HCT116 (cell line): ENCODE measurements at places on chromosomes 2 and 18.
A peak's percentile ranks its signal among the peaks of the same experiment; 100 is the strongest.

GRCh38 chr2:29044459-29044858, 29.9 kb downstream of the PCARE start:
- DNase-seq = no peak

DNA sequence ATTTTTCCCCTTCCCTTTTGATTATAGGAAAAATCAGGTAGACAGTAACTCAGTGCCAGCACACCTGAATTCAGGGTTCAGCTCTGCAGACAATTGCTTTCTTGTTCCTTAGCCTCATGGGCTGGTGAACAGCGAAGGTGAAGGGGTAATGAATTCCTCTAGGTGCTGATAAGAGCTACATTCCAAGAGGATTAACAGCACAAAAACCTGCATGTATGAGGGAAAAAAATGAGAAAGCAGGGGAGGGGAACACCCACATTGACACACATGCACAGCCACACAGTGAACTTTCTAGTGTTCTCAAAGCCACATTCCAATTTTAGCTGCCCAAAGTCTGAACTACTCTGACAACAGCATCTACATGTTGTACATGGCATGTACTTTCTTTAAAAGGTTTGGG, 46.1 kb downstream of the SPATS2L start:
- DNase-seq = peak; percentile 45

- DNase-seq = no peak
These were observed 74.8 kb upstream of the COL5A2 start for GRCh38 chr2:189254268-189254883.

DNA sequence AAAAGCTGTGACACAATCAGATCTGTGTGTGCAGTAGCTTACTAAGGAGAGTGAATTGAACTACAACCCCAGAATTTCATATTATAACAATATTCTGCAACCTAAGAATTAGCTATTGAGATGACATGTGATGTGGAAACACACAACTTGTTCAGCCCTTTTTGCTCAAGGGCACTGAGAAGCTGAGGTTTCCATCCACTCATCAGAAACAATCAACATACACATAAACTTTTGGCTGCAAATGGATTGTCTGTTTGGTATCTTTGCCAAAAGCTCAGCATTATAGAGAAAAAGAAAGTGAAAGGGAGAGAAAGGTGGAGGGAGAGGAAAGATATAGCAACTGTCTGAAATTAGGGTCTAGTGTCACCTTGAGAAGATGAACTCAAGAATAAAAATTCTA, 117.2 kb upstream of the KLF7 start:
- no peak for DNase-seq

DNA sequence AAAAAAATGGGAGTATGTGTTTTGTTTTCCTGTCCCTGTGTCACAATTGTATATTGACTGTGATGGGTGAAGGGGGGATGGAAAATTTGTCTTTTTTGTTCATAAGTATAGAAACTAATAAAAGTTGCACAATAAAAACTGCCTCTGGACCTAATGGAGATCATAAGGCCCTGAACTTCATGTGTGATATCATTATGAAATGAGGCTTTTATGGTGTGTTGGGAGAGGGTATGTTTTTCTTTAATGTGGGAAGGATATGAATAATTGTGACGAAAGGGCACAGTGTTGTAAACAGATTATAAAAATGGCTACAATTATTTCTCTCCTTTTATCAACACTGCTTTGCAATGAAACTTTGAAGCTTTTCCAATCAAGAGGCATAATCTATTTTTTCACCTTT, 1889.3 kb upstream of the CELF4 start:
- no peak for DNase-seq

GRCh38 chr2:96145036-96145847, at the start of gene DUSP2:
Gene DUSP2, minus strand, starts transcription at chr2:96145440. Its CDS starts 86 bp downstream, at chr2:96145354.
- DNase-seq = peak; percentile 57

DNA sequence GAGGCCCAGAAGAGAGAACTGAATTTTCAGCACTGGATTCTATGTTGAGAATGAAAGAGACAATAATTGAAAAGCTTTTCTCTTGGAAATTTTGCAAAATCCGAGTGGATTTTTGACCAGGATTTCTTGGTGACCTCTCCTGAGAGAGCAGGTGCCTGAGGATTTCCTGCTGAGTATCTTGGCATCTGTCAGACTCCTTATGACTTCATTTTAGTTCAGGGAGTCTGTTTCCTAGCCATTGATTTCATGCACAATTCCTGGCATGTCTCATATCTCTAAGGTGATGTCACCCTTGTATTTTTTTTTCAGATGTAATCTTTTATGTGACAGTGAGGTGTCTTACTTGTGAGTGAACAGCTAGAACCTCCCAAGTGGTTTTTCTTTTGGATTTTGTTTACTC, 195.9 kb downstream of the NEDD4L start:
- DNase-seq = no peak

GRCh38 chr2:120350801-120351320, 4.9 kb downstream of the INHBB start:
- no peak for DNase-seq

GRCh38 chr2:40415391-40415790, 36.5 kb downstream of the SLC8A1 start:
- no peak for DNase-seq

- no peak for DNase-seq
These were observed 63.5 kb downstream of the CAVIN2 start for GRCh38 chr2:191783416-191783815.

GRCh38 chr18:48022531-48023329, 92.3 kb upstream of the SMAD2 start:
- DNase-seq = peak; percentile 62

DNA sequence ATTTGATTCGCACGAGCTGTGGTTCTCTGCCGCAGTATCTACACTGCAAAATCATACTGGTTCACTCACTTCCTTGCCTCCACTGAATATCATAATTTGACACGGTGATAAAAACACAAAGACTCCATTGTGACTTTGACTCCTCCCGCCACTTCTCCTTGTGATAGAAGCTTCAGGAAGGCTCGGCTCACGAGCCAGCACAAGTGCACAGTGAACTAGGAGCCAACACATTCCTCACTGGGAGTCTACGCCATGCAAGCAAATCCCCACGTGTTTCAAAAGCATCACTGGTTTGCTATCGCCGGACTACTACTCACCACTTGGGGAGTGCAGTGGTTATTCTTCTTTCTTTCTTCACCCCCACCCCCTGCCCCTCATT, 293.3 kb upstream of the PARD3B start:
- DNase-seq = no peak

- DNase-seq = no peak
These were observed 21.7 kb downstream of the RBMS1 start for GRCh38 chr2:160471950-160472349.

- DNase-seq = no peak
These were observed 29.8 kb downstream of the TOGARAM2 start for GRCh38 chr2:29010946-29011345.

DNA sequence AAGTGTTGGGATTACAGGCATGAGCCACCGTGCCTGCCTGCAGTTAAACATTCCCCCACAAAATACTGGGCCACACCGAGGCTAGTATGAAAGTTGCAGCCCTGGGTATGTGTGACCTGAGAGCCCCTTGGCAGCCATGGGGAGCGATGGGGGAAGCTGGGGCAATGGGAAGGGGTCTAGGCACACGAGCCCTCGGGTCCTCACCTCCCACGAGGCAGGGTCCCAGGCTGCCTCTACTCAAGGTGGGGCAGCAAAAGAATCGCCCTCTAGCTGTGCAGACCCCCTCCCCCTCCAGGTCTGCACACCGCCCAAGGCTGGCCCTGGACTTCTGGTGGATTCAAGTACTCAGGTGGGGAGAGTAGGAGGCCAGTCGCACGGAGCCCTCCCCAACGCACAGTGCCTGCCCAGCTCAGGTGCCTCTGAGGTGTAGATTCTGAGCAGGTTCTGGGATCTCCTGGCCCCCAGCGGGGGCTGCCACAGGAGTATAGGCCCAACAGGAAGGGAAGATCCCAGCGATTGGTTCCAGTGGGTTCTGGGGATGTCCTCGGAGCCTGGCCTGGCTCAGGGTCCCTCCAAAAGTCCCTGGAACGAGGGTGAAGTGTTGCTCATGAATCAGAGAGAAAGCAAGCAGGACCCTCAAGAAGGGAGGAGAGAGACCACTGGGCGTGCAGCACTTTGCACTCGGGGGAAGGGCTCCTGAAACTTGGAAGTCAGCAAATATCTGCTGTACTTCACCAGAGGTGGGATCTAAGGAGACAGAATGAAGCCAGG, 2.6 kb downstream of the GPR35 start:
- no peak for DNase-seq

GRCh38 chr2:136246086-136246669, 128.2 kb upstream of the CXCR4 start:
- DNase-seq = peak; percentile 53

DNA sequence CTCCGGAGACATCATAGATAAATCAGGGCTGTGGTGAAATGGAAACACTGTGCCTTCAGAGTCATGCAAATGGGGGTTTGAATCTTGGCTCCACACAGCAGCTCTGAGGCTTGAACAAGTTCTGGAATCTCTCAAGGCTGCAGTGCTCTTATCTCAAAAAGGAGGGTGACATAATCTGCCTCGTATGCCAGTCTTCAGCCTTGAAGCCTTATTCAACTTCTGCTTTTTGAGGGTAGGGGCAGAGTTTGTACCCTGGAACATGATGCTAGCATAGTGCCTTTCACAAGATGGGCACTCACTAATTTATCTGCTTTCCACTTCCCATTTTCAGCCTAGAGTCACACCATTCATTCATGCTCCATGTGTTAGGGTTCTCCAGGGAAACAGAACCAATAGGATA, 42.3 kb downstream of the GATA6 start:
- DNase-seq = no peak

DNA sequence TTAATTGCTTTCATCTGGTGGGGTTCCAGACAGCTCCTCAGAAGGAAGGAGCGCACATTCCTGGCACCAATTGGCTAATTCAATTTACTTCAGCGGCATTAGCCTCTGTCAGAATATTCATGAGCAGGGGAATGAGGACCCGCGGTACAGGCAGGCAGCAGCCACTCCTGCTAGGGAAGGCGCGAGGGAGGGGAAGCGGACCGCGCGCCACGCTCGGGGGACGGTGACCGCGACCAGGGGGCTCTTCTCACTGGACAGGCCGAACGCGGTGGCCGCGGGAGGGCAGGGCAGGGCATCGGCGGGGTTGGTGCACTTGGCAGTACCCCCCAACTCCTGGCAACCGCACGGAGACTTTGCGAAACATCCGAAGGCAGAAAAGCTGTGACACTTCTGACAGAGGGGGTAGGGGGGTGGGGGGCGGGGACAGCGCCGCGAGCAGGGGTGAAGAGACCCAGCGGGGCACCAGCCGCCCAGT, at the start of gene CDH20:
CDH20 (plus strand) TSS at position 160 of the 475 bp plus-strand sequence.
- no peak for DNase-seq

DNA sequence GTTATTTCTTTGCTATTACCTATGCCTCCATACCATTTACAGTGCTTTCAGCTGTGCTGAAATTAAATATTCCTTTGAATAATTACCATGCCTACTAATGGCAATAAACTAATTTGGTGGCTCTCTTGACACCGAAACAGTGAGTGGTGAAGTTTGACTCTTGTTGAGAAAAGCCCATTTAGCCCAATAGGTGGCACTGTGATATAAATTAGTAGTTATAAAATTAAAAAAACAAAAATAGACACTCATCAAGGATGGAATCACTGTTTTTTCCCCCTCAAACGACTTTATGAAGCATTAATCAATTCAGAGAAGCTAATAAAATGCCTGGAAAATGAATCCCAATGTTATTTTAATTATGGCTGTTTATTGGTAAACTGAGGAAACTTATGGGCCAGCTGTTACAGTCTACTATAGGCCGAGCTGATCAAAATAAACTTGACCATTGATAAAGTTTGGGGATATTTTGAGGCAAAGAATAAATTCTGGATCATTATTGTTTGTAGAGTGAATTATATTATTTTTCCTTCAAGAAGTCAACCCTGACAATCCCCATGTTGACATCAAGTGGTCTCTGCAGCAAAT, 339.6 kb downstream of the TRIB2 start:
- DNase-seq = no peak

- no peak for DNase-seq
These were observed 6.8 kb upstream of the PCARE start for GRCh38 chr2:29080886-29081743.

DNA sequence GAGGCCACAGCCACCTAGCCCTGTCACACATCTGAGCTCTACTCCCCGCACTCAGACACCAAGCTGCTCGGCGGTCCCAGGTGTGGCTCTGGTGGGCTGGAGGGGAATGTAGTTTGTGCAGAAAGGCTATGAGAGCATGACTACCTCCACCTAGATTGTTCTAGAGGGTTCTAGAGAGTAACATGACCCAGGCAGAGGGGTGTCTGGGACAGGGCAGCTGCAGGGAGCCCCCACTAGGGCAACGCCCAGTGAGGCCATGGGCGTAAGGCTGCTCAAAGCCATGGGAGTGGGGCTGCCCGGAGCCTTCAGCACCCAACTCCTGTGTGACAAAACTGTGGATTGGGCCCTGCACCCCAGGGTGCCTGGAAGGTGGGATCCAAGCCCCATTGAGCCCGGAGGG, 511.4 kb upstream of the MYT1L start:
- DNase-seq = no peak

GRCh38 chr2:213806125-213806726, 522.0 kb downstream of the SPAG16 start:
- DNase-seq = no peak

DNA sequence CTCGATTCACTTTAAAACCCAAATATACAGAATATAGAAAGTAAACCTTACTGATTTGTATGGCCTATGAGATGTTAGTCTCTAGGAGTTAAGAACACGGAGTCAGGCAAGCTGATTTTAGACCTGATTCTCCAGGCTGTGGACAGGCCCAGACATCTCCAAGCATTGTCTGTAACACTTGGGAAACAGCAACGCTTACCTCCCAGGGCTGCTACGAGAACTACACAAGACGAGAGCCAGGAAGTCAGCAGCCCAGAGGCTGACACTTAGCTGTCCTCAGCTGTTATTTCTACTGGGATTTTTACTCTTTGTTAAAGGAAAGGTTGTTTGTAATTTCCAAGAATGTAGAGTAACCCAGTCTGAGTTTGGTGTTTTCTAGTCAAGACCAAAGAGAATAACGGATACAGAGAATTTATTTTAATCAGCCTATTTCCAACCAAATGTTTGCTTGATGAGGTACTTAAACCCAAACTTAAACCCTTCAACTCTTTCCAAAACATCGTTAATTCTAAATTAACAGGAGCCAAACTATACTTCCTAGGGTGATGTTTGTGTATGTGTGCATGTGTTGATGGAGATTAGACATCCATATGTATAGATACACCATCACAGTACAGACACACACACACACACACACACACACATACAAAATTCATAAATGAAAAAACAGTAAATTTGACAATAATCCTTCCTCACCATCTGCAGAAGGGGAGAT, 123.4 kb downstream of the LAMA1 start:
- no peak for DNase-seq

GRCh38 chr18:73381016-73381698, 513.4 kb upstream of the NETO1 start:
- no peak for DNase-seq
